ENCODE measurements at places on chromosomes 12 and 14. TPM values are rescaled to one million over a fixed set of nuclear protein-coding genes. Genes with fewer than 3 reads are reported as not detected.

The BTBD6 gene
- total RNA-seq = 34.5 TPM

The ALX1 gene
- not detected for total RNA-seq

The ANAPC5 gene
- 57.7 TPM for total RNA-seq

The PTPN6 gene
- 6.1 TPM for total RNA-seq

The LMNTD1 gene
- total RNA-seq = not detected

The TTC9 gene
- total RNA-seq = 1.7 TPM

The CARMIL3 gene
- 0.12 TPM for total RNA-seq

The SERPINA6 gene
- total RNA-seq = not detected

The IFNG-AS1 gene
- total RNA-seq = 0.60 TPM

The FAM181A gene
- total RNA-seq = not detected

The LRIG3 gene
- 8.9 TPM for total RNA-seq

The PRR4 gene
- total RNA-seq = not detected

The SMOC1 gene
- 0.79 TPM for total RNA-seq

The KRT8 gene
- total RNA-seq = 127 TPM

The LUM gene
- total RNA-seq = 177 TPM

The KLHL33 gene
- 0.31 TPM for total RNA-seq

The RTN1 gene
- total RNA-seq = 0.90 TPM

The ALG10B gene
- 8.0 TPM for total RNA-seq

The SRRM4 gene
- 0.21 TPM for total RNA-seq

The AKAP6 gene
- 190 TPM for total RNA-seq

The FAM186B gene
- total RNA-seq = 0.48 TPM

The DYRK2 gene
- total RNA-seq = 30.5 TPM

Data from heart left ventricle (tissue), 16 donors.